ENCODE measurements at places on chromosomes 7 and 10.

GRCh38 chr7:148395352-148395811 lies 195.2 kb upstream of the C7orf33 start:
- DNase-seq, result no peak

DNA sequence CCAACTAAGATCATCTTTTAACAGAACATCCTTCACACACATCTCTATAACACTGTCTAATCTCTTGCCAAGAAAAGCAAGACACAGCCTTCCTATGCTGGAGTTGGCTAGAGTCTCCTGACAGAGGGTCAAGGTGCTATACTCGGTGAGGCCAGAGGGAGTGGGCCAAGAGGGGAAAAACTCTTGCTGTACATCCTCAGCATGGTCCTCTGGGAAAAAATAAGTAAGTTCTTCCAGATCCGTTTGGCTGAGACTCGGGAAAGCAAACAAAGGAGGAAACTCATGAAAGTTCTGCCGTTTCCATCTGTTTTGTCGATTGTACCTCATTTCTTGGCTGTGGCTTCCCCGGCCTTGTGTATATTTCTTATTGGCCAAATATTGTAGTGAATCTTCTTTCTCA lies 33.9 kb downstream of the VWDE start:
- no peak for DNase-seq

DNA sequence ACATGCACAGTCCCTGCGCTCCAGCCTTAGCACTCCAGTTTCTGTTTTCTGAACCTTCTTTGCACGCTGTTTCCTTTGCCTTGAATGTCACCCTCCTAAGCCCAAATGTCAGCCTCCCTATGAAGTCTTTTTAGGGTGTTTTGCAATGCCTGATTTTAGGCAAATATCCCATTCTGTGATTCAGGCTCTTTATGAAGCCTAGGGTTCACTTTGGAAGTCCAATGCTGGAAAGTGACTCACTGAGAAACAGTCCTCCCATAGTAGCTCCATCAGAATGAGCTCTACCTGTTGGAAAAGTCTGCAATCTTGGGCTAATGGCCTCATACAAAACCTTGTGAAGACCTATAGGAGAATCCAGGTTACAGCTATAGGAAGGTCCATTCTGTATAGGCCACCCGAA lies 5.3 kb downstream of the LAMB4 start:
- DNase-seq, result no peak

- DNase-seq, result no peak
These were observed 275.7 kb downstream of the CELF2 start for GRCh38 chr10:11293332-11293731.

DNA sequence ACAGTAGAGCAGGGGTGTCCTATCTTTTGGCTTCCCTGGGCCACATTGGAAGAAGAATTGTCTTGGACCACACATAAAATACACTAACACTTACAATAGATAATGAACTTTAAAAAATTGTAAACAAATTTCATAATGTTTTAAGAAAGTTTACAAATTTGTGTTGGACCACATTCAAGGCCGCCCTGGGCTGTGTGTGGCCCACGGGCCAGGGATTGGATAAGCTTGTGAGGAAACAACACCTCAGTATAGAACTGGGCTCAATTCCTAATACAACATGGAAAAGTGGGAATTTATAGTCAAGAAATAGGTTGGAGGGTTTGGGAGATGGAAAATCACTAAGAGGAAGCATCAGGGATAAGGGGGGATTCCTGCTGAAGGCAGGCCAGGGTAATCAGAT lies 17.7 kb downstream of the ZNF277 start:
- DNase-seq, result no peak

DNA sequence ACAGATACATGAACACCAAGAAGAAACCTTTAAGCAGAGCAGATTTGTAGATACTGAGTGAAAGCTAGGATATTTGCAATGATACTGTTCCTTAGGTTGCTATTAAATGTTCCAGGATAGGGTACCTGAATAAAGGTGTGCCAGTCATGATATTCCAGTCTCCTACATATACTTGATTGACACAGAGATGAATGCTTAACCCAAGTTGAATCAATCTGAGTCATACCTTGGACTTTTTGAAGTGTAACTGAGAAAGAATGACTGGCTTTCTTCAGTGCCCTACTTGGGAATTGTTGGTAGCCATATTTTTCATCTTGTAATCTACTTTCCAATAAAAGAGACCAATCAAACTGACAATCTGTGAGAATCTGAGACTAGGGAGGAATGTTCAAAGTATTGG lies 805.7 kb upstream of the GHITM start:
- DNase-seq, result no peak

DNA sequence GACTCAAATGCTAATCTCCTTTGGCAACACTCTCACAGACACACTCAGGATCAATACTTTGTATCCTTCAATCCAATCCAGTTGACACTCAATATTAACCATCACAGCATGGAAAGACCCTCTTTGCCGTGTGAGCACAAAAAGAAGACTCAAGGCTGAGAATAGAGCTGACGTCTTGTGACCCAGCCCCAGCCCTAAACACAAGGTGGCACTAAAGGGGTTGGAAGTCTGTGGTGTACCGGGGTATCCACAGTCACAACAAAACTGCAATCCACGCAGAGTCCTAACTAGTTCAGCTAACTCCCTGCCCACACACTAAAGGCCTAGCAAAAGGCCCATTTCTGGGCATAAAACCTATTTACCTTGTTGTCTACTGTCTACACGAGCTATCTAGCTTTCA lies 200.1 kb downstream of the ACTR3B start:
- no peak for DNase-seq

Data from progenitor cell of endocrine pancreas (in vitro differentiated cells).